Pulmonary artery endothelial cell (primary cell): ENCODE measurements at places on chromosomes 13 and 19. TPM values are rescaled to one million over a fixed set of nuclear protein-coding genes. Genes with fewer than 3 reads are reported as not detected.

DNA sequence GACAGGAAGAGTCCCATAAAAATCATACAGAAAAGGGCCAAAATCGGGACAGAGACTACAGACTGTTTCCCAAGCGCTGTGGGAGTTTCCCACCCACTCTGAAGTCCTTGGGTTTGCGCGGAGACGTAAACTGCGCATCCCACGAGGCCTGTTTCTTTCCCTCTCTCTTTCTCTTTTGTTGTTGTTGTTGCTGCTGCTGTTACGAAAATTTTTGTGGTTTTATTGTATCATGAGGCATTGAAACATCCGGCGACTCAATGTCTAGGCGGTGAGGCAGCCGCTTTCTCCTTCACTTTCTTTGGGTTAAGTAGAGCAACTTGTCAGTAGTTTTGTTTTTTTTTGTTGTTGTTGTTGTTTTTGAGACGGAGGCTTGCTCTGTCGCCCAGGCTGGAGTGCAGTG, 1.6 kb upstream of the PPP1R12C start:
- no peak for DNase-seq

DNA sequence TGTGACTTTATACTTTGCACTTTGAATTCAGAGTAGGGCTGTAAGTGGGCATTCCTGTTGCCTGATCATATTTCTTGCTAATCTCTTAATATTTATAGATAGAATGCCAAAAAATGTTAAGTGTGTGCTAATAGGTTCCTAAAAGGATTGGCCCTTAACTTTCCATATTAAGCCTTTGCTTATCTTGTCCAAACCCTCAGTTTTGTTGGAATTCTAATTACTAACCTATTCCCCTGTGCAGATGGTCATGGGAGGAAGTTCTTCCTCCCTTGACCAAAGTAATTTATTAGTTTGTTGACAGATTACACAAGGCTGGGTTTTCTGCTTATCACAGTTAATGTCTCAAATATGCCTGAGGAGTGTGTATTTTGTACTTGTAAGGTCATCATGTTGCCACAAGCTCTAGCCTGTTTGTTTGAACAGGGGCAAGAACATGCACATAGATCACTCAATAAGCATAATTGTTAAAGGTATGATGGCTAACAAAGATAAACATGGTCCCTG, 541.1 kb upstream of the SPRY2 start:
- no peak for DNase-seq

GRCh38 chr19:13012690-13013608, 17.7 kb downstream of the NFIX start:
- DNase-seq, result no peak

- DNase-seq, result no peak
Observed at GRCh38 chr19:12990431-12990830, 4.8 kb upstream of the NFIX start.

- DNase-seq, result no peak
Observed at GRCh38 chr13:36979361-36980050, 19.6 kb downstream of the ALG5 start.

GRCh38 chr13:42331009-42331408, 59.1 kb downstream of the AKAP11 start:
- DNase-seq, result no peak

DNA sequence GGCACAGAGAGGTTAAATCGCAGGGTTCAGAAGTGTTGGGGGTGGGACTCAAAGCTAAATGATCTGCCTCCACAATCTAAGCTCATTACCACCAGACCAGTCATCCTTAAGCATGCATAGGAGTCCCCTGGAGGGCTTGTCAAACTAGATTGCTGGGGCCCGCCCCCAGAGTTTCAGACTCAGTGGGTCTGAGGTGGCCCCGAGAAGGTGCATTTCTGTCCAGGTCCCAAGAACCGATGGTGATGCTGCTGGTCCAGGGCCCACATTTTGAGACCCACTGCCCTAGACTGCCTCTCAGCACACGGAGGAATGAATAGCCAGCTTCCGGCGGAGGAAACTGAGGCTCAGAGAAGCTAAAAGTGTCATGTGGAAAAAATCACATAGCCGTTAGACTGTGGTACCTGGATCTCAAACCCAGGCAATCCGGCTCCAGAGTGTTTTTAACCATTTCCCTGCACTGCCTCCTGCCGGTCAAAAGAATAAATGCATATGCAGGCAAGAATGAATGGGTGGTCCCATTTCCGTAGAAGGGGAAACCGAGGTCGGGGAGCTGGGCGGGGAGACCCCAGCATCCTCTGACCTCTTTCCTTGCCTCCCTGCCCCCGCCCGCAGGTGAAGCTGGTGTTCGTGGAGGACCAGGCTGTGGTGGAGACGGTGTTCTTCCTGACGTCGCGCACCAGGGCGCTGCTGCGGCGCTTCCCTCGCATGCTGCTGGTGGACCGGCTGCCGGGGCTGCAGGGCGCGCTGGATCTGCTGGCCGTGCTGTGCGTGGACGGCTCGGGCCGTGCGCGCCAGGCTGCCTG, 23.8 kb downstream of the ZSWIM9 start:
- DNase-seq, result no peak

GRCh38 chr19:54560881-54561385, 12.7 kb upstream of the LILRA2 start:
- no peak for DNase-seq

- DNase-seq, result no peak
Observed at GRCh38 chr13:76884907-76885202, 1.4 kb downstream of the KCTD12 start.

- no peak for DNase-seq
Observed at GRCh38 chr13:36848199-36848982, 29.4 kb downstream of the RFXAP start.

DNA sequence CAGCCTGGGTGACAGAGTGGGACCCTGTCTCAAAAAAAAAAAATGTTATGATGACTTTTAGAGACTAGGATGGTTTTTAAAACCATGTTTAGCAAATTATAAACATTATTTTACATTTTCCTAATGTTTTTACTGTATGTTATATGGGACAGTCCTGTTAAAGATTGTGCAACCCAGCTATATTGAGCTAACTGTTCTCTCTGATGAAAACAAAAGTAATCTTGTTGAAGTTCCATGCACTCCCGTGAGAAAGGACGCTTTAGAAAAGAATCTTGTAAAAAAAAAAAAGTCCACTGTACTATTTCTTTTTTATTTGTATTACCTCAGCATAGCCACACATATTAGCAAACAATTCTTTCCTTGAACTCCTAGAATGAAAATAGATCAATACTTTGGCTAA, 451.2 kb downstream of the DCT start:
- DNase-seq, result no peak

DNA sequence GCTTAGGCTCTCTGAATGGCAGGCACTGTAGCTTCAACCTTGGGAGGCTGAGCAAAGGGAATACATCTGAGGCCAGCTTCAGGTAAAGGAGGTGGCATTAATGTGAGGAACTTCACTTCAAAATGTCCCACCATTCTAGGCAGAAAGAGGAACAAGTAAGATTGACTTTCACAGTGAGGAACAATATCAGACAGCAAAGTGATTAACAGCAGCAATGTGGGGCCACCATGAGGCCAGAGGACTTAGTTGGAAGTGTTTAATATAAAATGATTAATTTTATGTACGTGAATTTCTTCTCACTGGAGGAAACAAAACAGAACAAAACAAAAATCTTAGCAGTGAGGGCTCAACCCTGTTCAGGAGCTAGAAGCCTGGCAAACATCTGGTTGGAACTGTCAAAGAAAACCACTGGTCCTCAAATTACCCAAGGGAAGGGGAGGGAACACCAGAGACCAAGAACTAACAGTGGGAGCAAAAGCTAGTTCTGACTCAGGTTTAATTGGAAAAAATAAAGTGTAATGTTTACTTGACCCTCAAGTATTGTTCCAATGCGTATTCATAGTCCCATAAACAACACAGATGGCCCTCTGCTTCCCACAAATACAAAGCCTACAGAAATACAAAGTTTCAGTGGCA, 43.9 kb upstream of the FRY start:
- DNase-seq, result no peak

RASAL3 gene
- 0.60 and 0.79 TPM in 2 replicates for total RNA-seq

ZNF729 gene
- total RNA-seq, result not detected in 2 replicates

GAS6 gene
- total RNA-seq, result 92.5 and 127 TPM in 2 replicates
